ENCODE measurements at places on chromosomes 6 and 20. TPM values are rescaled to one million over a fixed set of nuclear protein-coding genes. Genes with fewer than 3 reads are reported as not detected.
A peak's percentile ranks its signal among the peaks of the same experiment; 100 is the strongest.

DNA sequence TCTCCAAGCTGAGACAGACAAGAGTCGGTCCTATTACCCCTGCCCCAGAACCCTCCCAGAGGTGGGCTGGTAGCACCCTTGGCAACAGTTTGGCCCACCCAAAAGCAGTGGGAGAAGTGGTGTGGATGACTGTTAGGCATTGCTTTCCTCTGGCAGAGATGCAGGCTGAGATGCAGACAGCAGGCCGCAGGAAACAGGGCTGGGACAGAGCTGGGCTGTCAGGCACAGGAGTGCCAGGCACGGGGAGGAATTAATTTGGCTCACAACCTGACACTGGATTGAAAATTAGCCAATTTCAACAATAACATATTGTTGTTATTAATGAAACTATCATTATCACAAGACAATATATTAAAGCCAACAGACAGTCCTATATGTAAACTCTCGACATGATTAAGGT is 15.7 kb upstream of the SIRT5 start:
- DNase-seq: no peak

- DNase-seq: no peak
These were observed 13.4 kb upstream of the MAPK13 start for GRCh38 chr6:36116943-36117342.

DNA sequence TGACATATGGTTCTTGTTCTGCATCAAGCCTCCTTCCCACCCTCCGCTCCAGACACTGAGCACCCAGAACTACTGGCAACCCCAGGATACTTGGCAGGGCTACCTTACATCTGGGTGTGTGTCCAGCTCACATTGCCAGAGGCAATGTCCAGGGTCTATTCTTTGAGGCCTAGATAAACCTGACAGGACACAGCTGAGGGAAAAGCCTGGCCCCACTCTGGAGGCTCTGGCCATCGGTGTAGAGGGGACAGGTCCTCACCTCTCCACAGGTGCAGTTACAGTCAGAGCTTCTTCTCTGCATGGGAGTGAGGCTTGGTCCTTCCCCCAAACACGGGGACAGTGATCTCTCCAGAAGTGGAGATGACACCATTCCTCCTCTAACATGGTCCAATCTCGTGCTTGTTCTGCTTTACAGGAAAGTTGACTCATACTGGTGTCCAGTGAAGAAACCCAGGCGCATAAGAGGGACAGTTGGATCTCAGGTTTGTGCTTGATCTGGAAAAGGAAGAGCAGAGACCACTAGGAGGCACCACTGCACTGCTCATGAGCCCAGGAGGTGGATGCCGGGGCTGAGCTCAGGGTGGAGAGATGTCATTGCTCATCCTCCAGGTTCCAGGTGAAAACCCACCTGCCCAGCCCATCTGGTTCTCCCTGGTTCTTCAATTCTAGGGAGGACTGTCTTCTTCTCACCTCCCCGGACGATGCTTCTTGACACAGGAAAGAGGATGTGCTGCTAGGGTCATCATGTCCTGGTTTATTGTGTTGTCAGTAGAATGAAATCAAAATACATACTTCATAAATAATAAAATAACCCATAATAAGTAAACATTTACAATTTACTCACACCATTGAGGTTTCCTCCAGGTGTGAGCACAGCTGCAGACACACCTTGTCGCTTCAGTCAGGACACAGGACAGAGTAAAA is 14.7 kb downstream of the HLA-F start:
- DNase-seq: peak; percentile 63

- no peak for DNase-seq
These were observed 10.3 kb downstream of the ZNF337 start for GRCh38 chr20:25686081-25687067.

DNA sequence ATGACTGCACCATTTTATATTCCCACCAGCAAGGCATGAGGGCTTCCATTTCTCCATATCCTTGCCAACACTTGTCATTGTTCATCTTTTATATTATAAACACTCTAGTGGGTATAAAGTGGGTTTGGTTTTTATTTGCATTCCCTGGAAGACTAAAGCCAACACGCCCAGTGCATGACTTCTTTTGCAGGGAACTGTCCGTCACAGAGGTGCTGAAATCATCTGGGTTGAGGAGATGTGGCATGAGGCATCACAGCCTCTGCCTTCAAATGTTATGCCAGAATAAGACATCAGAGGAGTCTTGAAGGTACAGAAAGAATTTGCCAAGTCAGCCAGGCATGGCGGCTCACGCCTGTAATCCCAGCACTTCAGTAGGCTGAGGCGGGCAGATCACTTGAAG is 29.9 kb upstream of the FAM210B start:
- no peak for DNase-seq

DNA sequence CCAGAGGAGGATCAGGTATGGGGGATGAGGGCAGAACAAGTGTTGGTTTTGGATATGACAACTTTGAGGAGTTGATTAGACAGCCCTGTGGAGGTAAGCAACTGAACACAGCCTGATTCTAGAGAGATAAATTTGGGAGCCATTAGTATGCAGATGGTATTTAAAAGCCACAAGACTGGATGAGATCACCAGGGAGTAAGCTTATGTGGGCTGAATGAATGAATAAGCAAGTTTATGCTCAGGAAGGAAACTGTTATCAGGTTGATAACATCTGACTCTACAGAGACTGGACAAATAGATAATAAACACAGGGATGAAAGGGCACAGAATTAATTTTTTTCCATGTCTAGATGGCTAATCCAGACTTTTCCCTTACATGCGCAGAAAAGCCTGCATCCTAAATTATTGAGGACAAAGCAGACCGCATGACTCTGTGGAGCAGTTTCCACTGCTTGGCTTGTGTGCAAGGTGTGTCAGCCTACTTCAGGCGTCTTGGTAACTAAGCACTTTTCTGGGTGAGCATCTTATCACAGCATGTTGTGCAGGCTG is 150.6 kb downstream of the GJA10 start:
- no peak for DNase-seq

- DNase-seq: no peak
These were observed 203.1 kb downstream of the JARID2 start for GRCh38 chr6:15449011-15449410.

DNA sequence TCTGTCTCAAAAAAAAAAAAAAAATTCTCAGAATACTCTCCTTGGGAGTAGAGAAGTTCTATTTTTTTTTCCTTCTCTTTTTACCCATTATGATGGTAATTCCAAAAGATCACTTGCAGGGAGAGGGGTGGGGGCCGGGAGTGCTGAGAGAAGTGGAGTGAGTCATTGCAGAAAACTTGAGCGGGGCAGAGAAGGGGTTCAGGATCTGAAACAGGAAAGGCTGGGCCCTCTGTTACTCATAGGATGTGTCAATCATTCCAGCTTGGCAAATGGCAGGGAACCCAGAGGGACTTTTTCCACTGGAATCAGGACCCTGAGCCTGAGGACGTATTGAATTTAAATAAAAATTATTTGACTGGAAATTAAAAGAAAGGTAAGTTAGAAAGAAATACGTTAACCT is 111.4 kb upstream of the ARMC2 start:
- DNase-seq: no peak

GRCh38 chr6:31919624-31920303 is 7.8 kb upstream of the C2 start:
- no peak for DNase-seq

DNA sequence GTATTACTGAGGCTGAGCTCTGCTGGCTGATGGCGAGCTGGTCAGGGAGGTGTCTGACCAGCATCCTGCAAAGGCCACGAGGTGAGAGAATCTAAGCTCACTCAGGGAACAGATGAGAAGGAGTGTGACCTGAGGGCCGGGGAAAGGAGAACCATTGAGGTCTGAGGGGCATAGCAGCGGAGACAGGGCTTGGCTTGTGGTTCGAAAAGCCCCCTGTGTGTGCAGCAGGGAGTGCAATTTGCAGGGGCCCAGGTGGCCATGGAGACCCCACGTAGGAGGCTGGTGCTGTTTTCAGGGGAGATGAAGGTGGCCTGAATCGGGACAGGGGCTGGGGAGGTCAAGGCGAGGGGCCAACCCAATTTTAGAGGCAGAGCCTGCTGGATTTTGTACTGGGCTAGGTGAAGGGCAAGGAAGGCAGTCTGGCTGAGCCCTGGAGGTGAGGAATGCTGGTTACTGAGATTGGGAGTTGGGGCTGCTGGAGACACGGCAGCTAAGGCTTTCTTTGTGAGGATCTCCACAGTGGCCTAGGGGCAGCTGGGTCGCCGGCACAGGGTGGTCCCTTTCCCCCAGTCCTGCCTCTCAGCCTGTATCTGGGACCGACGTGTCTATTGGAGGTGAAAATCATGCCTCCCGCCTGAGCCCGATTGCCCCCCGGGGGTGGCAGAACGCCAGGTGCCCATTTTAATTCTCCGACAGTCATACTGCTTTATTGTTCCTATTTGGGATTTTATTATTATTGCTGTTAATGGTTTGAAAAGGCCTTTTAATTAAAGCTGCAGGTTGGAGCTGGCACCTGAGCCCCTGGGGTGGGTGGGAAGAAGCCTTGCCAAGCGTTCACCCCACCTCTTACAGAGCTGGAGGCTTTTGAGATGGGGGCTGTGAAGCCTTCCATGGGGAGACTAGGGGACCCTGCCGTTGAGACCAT is 28.4 kb downstream of the DLGAP4 start:
- DNase-seq: no peak

GRCh38 chr20:40343390-40343789 is 345.6 kb downstream of the MAFB start:
- no peak for DNase-seq

- no peak for DNase-seq
These were observed 43.9 kb downstream of the OR2B2 start for GRCh38 chr6:27868311-27868710.

DNA sequence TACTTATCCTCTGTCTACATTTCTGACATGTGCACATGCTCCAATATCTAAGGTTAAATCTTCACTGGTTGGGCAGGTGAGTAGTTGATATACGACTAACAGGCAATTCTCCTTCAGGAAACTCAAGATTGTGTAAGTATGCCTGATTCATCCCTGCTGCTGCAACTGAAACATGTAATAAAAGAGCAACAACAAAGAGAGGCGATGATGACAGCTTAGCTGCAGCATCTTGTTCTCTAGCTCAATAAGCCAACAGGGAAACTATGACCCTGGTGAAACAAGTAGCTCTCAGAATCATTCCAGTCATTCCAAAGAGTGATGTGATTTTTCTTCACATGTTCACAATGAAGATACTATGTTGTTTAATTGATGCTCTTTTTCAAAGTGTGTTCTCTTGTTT is 74.4 kb downstream of the ELOVL4 start:
- no peak for DNase-seq

The KCNK5 gene
- 36.7 TPM for total RNA-seq

GRCh38 chr20:6395695-6396094 is 272.9 kb upstream of the FERMT1 start:
- DNase-seq: no peak

- DNase-seq: no peak
These were observed 21.9 kb upstream of the MBOAT1 start for GRCh38 chr6:20234136-20234535.

DNA sequence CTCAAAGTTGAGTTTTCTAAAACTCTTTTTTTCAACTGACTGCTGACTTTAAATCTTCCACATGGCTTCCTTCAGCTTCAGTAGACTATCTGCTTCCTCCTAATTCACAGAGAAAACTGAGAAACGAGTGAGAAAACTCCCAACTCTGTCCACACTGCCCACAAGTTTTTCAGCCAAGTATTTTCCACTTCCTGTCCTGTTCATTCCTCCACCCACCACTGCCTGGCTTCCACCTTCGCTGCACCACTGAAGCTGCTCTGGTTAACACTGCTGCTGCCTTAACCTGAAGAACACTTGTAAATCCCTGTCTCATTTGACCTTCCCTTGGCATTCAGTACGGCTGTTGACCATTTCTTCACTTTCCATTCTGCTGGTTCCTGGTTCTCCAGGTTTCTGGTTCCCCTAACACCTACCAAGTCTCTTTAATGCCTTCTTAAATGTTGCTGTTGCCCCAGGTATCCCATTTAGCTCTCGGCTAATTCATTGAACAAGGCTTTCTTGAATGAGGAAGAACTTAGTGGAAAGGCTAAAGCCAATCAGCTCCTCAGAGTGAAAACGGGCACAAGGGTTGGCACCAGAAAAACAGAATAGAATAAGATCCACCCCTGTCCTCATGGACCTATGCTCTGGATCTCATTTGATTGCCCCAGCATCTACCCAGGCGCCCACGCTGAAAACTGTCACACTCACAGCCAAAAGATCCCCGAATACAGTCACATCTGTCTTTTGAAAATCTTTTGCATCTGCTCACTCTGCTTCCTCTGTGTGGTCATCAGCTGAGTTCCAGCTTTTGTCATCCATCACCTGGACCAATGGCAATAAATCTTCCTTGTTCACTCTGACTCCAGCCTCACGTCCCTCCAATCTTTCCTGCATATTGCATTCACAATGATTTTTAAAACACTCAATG is 104.4 kb upstream of the TAB2 start:
- DNase-seq: peak; percentile 34

GRCh38 chr6:129264480-129265045 is 381.6 kb downstream of the LAMA2 start:
- no peak for DNase-seq

DNA sequence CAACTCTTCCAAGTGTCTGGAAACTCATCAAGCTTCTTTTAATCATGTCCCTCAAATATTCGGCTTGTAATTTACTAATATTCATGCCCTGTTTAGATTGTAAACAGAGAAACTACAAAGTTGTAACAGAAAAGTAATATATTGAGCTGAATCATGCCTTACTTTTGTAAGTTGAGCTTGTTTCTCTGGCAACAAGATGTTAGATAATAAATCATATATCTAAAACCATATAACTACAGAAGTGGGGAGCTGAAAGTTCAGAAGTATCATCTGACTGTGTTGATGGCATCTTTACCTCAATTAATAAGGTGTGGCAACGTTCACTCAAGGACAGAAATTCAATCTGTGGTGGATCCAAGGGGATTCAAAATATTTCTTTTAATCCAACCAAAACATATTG is 263.9 kb downstream of the PLCB1 start:
- no peak for DNase-seq

The CST2 gene
- total RNA-seq: not detected

- DNase-seq: no peak
These were observed 206.0 kb upstream of the PREP start for GRCh38 chr6:105608711-105609374.

DNA sequence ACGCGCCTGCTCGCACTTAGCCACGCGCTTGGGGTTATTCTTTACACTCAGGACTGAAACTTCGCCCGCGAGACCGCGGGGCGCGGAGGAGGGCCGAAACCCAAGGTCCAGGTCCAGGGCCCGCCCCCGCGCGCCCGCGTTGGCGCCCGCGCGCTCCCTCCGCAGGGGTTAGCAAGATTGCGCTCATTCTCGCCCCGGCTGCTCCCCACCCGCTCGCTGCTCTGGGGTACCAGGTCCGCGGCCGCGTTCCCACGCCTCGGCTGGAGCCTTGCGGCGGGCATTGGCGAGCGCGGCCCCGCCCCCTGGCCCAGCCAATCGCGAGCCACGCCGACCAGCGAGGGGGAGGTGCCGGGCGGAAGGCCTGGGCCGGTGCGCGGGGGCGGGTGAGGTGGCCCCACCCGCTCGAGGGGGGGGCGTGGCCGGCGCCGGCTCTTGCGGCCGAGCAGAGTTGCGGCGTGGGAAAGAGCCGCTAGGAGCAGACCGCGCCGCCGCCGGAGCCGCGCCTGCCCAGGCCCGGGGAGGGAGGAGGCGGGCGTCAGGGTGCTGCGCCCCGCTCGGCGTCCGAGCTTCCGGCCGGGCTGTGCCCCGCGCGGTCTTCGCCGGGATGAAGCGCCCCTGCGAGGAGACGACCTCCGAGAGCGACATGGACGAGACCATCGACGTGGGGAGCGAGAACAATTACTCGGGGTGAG is at the start of gene HEY2:
TSS of gene HEY2 (plus strand) at position 460 of the 692 bp plus-strand sequence. CDS start at position 605, 145 bp downstream.
- DNase-seq: peak; percentile 83

GRCh38 chr6:124234801-124235200 is 431.1 kb downstream of the NKAIN2 start:
- no peak for DNase-seq

- DNase-seq: no peak
These were observed 55.5 kb upstream of the TRERF1 start for GRCh38 chr6:42507195-42507594.
